ENCODE measurements at places on chromosomes 2 and 18. TPM values are rescaled to one million over a fixed set of nuclear protein-coding genes. Genes with fewer than 3 reads are reported as not detected.

DNA sequence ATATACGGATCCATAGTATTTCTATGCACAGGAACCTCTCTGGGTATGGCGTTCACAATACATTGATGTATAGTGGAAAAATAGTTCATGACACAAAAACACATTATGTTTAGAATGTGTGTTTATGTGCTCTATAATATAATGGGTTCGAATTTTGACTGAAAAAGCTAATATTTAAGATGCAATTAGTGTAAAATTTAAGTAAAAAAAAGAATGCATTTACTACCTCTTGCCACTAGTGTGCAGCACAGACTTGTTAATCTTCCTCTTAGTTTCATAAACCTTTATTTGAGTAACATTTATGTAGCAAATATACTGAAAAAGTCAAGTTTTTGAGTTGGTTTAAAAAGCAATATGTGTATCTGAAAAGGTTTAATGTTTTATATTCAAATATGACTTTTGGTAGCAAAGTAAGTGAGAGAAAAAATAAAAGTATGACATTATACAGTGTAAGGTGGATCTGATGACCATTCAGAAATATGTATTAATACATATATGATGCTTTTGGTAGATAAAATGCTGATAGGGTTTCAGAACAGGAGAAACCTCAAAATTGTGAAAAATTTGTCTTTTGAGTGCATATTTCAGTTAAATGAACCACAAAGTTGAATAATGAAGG lies 49.4 kb downstream of the CCDC102B start:
- no peak for DNase-seq

The CCDC148 gene
- not detected for total RNA-seq

- no peak for DNase-seq
Observed at GRCh38 chr2:231450548-231450989, 13.7 kb downstream of the NCL start.

The LYPD1 gene
- not detected for total RNA-seq

The PKP4 gene
- total RNA-seq, result 15.0 TPM

- DNase-seq, result no peak
Observed at GRCh38 chr2:102025016-102025501, 33.3 kb downstream of the IL1R2 start.

- no peak for DNase-seq
Observed at GRCh38 chr2:98710734-98711133, 20.2 kb downstream of the MGAT4A start.

DNA sequence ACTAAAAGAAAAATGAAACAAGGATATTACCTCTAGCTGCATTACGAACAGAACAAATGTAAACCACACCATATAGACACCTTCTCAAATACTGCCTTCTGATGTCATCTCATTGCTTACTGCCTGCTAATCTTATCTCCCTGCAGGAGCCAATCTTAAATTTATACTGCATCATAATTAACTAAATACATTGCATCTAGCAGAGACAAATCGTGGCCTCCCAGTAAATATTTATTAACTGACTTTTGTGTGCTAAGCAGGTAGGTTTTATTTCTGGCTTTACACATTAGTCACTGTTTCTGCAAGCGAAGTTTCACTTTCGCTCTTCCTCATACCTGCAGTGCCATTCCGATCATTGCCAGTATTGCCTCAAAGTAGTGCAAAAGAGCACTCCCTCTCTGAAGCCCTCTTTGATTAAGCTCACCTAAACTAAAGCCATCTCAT lies 67.5 kb downstream of the SPATS2L start:
- no peak for DNase-seq

DNA sequence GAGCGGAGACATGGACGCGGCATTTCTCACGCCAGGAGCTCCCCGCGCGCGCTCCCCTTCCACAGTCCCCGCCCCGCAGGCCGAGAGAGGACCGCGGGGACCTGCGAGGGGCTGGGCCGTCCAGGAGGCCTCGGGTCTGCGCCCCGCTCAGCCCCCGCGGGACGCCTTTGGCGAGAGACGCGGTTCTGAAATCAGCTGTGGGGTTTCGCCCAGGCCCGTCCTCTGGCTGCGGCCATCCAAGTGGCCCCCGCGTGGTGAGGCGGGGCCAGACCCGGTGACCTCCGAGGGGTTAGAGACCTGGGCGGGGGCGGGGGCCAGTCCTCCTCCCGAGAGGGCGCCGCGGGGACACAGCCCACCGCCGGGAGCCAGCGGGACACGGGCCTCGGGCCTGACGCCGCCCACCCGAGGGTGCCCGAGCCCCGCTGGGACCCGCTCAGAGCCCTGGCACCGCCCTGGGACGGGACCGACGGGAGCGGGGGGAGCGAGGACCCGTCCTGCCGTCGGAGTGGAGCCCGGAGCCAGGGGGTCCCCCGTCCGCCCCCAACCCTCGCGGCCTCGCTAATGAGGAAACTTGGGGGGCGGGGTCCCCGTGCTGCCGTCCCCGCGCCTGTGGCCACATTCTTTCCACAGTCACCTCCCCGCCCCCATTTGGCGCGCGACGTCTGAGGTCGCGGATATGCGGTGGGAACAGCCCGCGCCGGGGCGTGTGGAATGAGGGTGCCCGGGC lies 6.1 kb upstream of the SALL3 start:
- no peak for DNase-seq

- DNase-seq, result no peak
Observed at GRCh38 chr2:20170704-20171250, 54.2 kb downstream of the SDC1 start.

DNA sequence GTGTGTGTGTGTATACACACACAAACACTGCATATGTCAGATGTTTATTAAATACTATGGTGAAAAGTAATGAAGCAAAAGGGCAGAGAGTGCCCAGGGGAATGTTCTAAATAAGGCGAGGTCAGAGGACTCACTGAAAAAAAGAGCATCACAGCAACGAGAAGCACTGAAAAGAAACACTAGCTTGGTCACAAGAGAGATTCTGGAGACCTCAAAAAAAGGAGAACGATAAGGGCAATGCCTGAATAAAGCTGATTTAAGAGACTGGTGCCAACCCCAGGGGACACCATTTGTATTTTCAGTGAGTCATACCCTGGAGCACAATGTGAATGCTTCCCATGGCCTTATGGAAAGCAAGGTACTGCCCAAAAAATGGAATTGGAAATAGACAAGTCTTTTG lies 14.5 kb downstream of the SLC40A1 start:
- DNase-seq, result no peak

DNA sequence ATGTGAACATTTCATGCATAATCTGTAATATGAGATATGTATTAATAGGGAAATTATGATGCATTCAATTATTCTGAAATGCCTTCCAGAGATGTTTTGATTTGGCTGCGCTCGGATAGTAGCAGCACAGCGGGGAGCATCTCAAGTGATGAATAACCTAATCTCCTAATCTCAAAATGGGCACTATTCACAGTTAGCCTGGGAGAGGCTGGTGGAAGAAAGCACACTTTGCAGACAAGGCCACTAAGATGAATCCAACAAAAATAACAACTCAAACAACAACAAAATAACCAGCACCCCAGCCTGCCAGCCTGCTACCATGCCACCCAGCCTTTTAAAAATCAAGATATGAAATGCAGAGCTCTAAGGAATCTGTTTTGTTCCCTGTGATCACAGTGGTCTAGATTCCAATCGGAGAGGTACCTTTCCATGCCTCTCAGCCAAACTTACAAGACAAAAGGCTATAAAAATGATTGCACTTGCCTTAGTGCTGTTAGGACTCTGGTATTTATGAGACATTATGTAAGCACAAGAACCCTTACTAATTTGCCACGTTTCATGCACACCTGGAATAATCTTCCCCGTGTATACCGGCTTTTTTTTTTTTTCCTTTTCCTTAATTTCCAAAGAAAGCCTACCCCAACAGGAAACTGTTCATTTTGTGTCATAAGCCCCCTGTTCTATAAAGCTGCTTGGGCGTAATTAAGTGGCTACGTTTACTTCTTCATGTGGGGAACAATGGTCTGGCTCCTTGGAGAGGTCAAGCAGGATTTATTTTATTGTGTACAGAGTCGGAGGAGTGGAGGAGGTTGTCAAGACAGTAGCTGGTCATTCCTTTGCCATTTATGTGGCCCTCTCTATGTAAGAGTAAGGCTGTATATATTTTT lies 526.9 kb upstream of the FANCL start:
- DNase-seq, result no peak

DNA sequence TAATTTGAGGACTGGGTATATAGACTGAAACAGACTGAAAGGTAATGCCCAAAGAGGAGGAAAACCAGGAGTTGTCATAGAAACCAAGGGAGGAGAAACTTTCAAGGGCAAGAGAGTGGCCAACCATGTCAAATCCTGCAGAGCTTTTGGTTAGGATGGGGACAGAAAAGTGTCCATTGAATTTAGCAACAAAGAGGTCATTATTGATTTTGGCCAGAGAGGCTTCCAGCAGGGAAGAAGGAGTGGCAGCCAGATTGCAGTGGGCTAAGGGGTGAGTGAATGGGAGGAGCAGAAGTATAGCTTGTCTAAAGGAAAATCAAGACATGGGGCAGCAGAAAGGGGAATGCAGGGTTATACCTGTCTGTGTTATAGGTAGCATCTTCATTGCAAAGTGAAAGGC lies 194.0 kb downstream of the CAMKMT start:
- DNase-seq, result no peak

- no peak for DNase-seq
Observed at GRCh38 chr2:71612581-71613402, 159.4 kb downstream of the DYSF start.

DNA sequence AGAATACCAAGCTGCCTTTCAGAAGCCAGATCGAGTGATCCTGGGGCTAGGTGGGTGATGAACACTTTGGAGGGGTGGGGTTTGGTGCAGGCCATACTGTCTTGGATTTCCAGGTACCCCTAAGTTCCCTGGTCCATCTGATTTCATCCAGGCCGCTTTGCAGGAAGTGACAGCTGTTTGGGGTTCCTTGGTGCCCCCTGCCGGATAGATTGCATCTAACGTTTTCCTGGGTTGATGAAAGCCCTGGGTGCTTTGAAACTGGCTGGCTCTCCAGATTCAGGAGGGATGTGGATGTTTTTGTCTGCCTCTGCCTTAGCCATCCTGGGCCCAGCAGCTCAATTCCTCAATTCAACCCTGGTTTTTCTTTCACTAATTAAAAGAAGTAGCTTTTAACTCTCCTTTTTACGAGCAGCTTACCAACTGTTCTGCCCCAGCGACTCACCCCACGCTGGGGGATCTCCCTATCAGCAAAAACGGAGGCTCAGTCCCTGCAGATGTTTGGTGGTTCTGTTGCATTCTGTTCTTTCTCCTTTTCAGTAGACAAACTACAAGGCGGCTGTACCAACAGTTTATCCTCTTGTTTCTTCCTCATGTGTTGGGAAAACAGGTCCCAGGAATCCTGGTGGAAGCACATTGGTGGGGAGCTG lies 37.1 kb downstream of the ARHGEF4 start:
- peak; percentile 60 for DNase-seq

DNA sequence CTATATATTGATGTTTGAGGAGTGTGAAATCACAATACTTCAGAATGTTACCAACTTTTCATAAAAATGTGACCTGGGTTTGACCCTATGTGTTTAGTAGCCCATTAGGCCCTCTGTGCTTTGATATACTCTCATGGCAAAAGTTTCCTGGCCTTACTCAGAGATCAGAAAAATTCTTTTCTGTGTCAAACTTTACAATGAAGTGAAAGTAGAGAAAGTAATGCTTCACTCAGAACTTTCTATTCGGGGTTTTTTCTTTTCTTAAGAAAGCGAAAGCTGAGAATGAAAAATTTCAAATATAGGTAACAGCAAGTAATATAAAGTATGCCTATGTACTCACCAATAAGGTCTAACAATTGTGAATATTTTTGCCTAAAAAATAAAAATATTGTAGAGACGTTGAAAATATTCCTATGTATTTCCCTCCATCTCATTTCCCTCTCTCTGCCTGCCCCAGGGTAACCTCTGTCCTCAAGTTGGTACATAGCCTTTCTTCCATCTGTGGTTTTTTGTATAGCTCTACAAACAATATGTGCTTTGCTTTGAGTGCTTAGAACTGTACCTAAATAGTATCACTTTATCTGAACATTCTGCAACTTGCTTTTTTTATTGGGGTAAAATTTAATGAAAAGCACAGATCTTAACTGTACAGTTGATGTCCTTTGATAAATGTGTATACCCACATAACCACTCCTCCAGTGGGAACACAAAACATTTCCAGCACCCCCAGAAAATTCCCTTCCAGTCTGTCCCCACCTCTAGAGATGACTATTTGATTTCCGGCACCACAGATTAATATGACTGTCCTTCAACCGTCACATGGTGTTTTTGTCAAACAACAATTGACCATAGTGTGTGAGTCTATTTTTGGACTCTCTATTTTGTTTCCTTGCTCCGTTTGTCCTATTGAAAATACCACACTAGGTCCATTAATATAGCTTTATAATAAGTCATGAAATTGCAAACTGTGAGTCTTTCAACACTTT lies 10.3 kb upstream of the ACKR3 start:
- DNase-seq, result no peak

- no peak for DNase-seq
Observed at GRCh38 chr2:39525636-39526412, 88.7 kb upstream of the MAP4K3 start.

GRCh38 chr2:152222975-152223637 lies 47.5 kb upstream of the STAM2 start:
- DNase-seq, result peak; percentile 40

The ECEL1 gene
- not detected for total RNA-seq

DNA sequence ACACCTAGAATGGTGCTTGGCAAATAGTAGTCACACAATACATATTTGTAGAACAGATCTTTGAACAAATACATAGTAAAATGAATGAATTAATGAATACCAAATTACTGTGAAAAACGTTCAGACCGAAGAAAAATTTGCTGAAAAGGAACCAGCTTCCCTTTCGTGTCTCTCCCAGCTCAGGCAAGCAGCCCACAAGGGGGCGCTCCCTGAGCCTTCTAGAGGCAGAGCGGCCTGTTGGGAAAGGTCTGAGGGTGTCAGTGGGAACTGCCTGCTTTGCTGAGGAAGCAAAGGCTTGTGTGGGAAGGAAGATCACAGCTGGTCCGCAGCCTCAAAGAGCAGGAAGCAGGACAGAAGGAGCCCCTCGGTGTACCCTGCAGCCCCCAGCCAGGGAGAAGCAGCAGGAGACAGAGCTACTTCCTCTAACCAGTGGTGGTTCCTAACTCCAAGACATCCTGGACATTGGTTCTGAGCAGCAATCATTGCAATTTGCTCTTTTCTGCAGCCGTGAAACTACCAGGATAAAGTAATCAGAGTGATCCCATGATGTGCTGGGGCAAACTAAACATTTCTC lies 231.1 kb downstream of the ANKRD30B start:
- peak; percentile 51 for DNase-seq

- DNase-seq, result no peak
Observed at GRCh38 chr18:51442012-51442411, 244.5 kb upstream of the MEX3C start.
